ENCODE measurements at places on chromosomes 11 and 22.

- DNase-seq = no peak
Observed at GRCh38 chr22:34004058-34004457, 83.8 kb upstream of the LARGE1 start.

DNA sequence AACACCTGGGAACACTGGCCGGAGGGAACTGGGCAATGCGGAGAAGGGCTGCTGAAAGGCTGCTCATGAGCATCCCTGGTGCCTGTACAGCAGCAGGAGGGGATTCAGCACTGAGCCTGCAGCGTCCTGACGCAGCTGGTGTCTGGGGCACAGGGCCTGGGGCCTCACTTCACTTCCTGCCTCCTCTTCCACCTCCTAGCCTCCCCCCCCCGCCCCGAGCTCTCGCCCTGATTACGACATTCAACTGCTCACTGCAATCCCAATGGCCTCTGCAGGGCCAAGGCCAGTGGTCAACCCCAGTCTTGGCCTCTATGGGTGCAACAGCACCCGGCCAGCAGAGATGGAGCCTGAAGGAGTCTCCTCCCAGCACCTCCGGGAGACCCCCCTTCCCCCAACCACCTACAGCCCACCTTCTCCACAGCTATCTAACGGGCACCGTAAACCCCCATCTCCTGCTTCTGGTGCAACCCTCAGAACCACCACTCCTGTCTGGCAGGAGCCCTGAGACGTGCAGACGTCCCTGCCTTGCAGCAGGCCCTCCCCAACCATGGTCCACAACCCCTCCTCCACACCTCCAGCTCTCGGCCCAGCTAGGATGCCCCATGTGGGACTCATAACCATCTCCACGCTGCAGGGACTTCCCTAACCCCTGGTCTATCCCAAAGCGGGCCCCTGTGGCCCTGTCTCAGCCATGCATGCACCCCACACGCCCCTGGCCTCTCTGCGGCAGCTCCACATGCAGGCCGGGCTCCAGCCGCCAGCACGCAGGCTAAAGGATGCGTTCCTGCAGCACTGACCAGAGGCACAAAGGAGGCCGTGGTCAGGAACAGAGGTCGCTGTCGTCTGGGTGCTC, 38.2 kb downstream of the BRD1 start:
- DNase-seq = peak; percentile 32

GRCh38 chr11:27285761-27286160, 77.3 kb downstream of the CCDC34 start:
- no peak for DNase-seq

- no peak for DNase-seq
Observed at GRCh38 chr11:77244277-77245027, 57.0 kb downstream of the GDPD4 start.

DNA sequence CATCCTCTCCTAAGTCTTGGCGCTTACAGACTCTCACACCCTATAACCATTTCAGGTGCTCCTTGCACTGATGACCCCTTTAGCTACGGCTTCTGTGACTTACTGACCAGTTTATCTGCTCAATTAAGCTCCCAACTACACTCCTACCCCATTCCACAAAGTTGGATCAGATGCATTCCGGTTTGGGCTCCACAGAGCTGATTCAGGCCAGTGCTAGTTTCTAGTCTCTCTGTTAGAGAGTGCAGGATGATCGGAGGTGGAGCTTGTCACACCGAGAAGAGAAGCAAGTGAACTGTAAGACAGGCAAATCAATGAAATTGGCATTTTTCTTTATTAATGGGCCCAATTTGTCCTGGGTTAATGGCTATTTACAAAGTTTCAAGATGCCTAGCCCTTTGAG, 436.8 kb upstream of the CADM1 start:
- no peak for DNase-seq

- no peak for DNase-seq
Observed at GRCh38 chr11:122670131-122670530, 14.6 kb downstream of the UBASH3B start.

GRCh38 chr22:17412232-17412631, 43.0 kb downstream of the CECR2 start:
- no peak for DNase-seq

DNA sequence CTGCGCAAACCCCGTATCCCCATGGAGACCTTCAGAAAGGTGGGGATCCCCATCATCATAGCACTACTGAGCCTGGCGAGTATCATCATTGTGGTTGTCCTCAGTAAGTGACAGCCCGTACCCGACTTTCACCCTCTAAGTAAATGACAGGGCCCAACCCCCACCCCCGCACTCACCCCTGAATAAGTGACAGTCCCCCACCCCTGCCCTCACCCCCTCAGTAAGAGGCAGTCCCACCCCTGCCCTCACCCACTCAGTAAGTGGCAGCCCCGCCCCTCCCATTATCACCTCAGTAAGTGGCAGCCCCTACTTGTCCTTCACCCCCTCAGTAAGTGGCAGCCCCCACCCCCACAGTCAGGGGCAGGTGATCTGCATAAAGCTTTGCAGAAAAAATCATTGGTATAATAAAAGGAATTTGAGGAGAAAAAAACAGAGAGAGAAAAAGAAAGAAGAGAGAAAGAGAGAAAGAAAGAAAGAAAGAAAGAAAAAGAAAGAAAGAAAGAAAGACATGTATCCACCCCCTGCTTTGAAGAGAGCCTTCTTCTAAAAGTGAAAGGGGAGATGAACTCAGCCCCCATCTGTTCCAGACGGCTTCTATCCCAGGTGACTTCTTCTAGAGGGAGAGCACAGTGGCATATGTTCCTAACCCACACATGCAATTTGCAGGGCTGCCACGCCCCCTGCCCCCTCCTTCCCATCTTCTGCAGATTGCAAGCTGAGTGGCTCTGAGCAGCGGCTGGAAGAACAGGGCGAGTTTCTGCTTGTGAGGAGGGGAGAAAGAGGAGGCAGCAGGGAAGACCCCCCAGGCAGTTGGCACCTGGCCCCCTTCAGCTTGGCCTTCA, 12.5 kb upstream of the SMIM35 start:
- DNase-seq = no peak

- no peak for DNase-seq
Observed at GRCh38 chr11:93844568-93844967, 5.8 kb downstream of the VSTM5 start.

DNA sequence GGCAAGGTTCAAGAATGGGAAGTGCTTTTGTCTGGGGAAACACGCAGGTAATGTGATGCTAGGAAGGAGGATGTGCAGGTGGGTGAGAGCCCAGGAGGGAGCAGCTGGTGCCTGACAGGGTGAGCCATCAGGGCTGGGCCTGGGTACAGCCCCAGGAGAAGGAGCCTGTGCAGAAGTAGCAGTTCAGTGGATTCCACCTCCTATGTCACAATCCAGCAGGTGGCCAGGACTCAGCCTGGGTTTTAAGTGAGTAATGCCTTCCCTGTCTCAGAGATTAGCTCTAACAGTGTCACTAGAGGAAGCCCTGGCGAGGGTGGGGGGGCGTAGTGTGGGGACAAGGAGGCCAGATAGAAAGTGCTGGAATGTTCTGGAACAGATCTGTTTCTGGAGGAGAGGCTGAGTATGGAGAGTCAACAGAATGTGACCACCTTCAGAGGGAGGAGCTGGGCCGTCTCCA, 8.1 kb downstream of the RIC8A start:
- DNase-seq = no peak
